ENCODE measurements at places on chromosomes 2 and 18. TPM values are rescaled to one million over a fixed set of nuclear protein-coding genes. Genes with fewer than 3 reads are reported as not detected.

Gene CYBRD1
- 26.7 TPM for total RNA-seq

Gene VWA3B
- total RNA-seq = not detected

Gene DSG4
- total RNA-seq = not detected

Gene SLC16A14
- 4.2 TPM for total RNA-seq

Gene NOL4
- total RNA-seq = 1.9 TPM

Gene CTDP1
- 30.2 TPM for total RNA-seq

Gene IL1RL2
- total RNA-seq = 0.43 TPM

Gene PROM2
- 1.2 TPM for total RNA-seq

Gene PER2
- total RNA-seq = 2.0 TPM

Gene SERPINB11
- total RNA-seq = not detected

Gene GAL3ST2
- not detected for total RNA-seq

Gene KIDINS220
- total RNA-seq = 47.8 TPM

Gene PDE11A
- 0.89 TPM for total RNA-seq

Gene PROC
- total RNA-seq = 1.5 TPM

Gene SMARCAL1
- 37.6 TPM for total RNA-seq

Gene LIMS2
- total RNA-seq = 73.3 TPM

Gene ADRA2B
- not detected for total RNA-seq

Gene SERPINB5
- not detected for total RNA-seq

Gene LDAH
- 25.7 TPM for total RNA-seq

Gene PUM2
- total RNA-seq = 55.6 TPM

Gene IL1F10
- total RNA-seq = not detected

Gene UGT1A10
- not detected for total RNA-seq

Gene FLACC1
- 1.7 TPM for total RNA-seq

Gene MC4R
- total RNA-seq = not detected

Gene RFTN2
- total RNA-seq = 8.1 TPM

Gene GATA6
- total RNA-seq = 10.9 TPM

Gene PTPN2
- 25.9 TPM for total RNA-seq

Gene CIB4
- total RNA-seq = not detected

Gene FOXI3
- 0.60 TPM for total RNA-seq

Gene FBXO41
- total RNA-seq = 10.9 TPM

Gene STAM2
- total RNA-seq = 35.3 TPM

Gene ATP8B1
- 6.9 TPM for total RNA-seq

Gene TFPI
- total RNA-seq = 52.9 TPM

Gene DSG1
- 0.05 TPM for total RNA-seq

Gene NOSTRIN
- total RNA-seq = not detected

Gene CDH7
- 0.43 TPM for total RNA-seq

Gene STPG4
- 0.64 TPM for total RNA-seq

Gene CYTIP
- 0.16 TPM for total RNA-seq

Gene CEP192
- 12.6 TPM for total RNA-seq

Gene GCG
- not detected for total RNA-seq

Gene TUBA3E
- not detected for total RNA-seq

Gene RNF138
- 16.3 TPM for total RNA-seq

Gene DLX1
- total RNA-seq = not detected

Gene TMEM200C
- 11.3 TPM for total RNA-seq

Gene VPS54
- 17.5 TPM for total RNA-seq
